ENCODE measurements at places on chromosomes 16 and 17.
A peak's percentile ranks its signal among the peaks of the same experiment; 100 is the strongest.

GRCh38 chr17:17884391-17885357 lies 47.9 kb upstream of the SREBF1 start:
- DNase-seq = no peak

DNA sequence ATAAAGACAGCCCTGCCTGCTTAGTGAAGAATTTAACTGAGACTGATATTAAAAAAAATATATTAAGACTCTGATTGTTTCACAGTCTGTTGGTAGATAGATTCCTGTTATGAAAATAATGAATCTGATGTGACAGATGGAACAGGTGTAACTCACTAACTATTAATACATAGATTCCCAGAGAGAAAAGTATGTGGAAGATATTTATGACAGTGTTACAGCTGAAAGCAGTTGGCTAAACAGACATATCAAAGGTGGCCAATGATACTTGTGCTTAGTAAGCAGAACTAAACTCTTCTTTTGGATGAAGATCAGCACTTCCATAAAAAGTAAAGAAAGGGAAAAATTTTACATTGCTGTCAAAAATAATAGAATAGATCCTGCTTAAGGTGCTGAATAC lies 598.2 kb upstream of the CA10 start:
- DNase-seq = no peak

GRCh38 chr16:50369133-50369804 lies 481 bp upstream of the BRD7 start:
- no peak for DNase-seq

- no peak for DNase-seq
Observed at GRCh38 chr17:9905078-9905415, at the start of gene RCVRN. Gene RCVRN (minus strand): TSS chr17:9905271. CDS start chr17:9905180, 91 bp downstream.

- DNase-seq = no peak
Observed at GRCh38 chr16:59238246-59238645, 504.1 kb upstream of the GOT2 start.

DNA sequence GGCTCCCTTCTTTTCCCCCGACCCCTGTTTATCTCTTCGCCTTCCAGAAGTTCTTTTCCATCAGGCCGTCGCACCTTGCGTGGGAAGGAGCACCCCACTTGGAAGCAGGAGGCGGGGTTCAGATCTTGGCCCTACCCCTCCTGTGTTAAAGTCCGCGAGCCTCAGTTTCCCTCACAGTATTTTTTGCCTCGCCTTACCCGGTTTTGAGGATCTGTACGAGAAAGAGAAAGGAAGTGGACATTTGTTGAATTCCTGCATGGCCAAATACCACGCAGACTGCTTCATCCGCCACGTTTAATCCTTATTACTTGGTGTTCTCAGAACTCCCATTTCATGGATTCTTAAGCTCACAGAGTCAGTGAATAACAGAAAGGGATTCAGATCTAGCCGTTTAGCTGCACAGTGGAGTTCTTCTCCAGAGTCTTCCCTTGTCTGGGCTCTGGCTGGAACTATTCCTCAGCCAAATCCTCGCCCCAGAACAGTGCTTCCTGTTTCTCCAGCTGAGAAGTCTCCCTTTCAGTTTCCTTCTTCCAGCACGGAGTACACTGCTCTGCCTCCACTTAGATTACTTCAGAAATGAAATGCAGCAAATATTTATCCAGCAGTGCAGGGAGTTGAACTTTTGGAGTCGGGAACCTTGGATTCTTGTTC lies 590 bp downstream of the TMEM219 start:
- peak; percentile 30 for DNase-seq

- peak; percentile 9 for DNase-seq
Observed at GRCh38 chr17:9350080-9350479, 225.5 kb downstream of the STX8 start.

DNA sequence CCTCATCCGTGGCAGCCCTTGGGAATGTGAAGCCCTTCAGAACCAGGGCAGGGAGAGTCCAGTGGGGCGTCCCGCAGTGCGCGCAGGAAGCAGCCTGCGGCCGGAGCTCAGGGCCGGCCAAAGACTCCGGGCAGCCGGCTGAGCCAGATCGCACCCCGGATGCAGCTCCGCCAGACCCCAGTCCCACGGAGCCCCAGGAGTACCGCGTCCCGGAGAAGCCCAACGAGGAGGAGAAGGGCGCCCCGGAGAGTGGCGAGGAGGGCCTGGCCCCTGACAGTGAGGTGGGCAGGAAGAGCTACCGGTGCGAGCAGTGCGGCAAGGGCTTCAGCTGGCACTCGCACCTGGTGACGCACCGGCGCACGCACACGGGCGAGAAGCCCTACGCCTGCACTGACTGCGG lies 6.9 kb downstream of the ZNF205 start:
- no peak for DNase-seq

GRCh38 chr17:61701334-61701733 lies 110.3 kb upstream of the NACA2 start:
- no peak for DNase-seq

DNA sequence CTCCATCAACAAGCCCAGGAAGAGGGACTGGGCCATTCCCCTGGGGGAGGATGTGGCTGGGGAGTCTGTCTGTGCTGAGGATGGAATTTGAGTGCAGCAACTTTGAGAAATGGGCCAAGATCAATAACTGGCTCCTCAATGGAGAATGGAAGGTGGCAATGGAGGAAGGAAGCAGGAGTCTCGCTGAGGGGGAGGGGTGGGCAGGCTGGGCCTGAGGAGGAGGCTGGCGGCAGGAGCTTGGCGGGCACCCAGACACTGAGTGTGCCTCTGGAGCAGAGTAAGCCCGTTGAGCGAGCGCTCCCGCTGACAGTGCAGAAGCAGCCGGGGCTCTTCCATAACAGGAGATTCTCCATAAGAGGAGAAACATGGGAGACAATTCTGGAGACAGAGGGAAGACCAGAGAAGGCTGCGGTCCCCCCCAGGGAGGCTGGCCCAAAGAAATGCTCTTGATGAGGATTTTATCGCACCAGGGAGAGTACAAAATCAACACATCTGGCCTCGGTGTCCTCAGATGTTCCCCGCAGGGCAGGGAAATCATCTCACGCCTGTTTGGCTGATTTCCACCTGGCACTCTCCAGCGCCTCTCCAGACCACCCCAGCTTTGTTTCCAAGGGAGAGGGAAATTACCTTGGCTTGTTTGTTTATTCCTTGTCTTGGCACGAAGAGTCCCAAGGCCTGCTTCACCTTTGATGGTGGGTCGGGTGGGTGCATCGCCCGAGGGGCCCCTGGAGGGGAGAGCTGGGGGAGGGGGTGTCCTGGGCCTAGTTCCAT lies 2.8 kb upstream of the MMP15 start:
- no peak for DNase-seq

DNA sequence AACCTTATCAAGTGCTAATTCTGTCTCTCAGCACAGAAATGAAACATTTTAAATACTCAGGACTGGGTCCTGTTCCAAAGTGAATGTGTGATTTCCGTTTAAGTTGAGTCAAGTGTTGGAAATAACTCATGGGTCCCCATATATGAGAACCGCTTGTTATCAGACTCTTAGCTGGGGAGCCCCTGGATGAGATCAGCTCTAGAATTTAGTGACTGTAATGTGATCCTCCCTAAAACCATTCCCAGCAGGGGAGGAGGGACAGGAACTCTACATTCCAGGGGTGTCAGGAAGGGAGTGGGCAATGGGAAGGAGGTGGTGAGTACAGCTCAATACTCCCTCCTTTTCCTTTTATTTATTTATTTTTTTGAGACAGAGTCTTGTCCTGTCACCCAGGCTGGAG lies 37.5 kb downstream of the OTOA start:
- DNase-seq = no peak

DNA sequence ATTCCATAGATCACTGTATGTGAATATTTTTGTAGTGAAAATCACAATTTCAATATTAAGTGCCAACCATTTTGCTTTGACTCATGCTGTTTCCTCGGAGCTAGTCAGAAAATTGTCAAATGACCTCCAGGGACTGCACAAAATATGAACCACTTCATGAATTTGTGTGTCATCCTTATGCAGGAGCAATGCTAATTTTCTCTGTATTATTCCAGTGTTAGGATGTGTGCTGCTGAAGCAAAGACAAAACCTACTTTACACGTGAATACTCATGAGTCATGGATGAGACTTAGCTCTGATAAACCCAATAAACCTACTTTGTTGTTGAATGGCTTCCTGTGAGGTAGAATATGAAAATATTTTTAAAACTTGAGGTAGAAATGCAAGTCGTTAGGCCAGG lies 65.2 kb downstream of the SHCBP1 start:
- peak; percentile 3 for DNase-seq

- DNase-seq = no peak
Observed at GRCh38 chr16:81686391-81687130, 92.5 kb upstream of the PLCG2 start.

DNA sequence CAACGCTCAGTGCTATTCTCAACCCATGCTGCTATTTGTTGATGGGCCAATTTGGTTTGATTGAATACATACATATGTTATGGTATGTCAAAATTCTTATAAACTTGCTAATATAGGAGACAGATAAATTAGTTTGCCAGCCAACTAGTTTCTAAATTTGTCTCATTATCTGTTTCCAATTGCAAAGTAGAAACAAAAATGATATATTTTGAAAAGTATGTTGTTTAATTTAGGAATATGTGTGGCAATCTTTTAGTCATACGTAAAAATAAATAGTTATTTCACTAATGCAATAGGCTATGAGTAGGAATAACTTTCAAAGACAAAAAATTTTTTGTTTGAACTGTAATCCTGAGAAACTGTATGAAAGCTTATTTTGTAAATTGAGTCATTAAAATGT lies 210.6 kb upstream of the KCNJ16 start:
- DNase-seq = no peak

- no peak for DNase-seq
Observed at GRCh38 chr17:77064598-77064997, 76.2 kb upstream of the SEC14L1 start.

DNA sequence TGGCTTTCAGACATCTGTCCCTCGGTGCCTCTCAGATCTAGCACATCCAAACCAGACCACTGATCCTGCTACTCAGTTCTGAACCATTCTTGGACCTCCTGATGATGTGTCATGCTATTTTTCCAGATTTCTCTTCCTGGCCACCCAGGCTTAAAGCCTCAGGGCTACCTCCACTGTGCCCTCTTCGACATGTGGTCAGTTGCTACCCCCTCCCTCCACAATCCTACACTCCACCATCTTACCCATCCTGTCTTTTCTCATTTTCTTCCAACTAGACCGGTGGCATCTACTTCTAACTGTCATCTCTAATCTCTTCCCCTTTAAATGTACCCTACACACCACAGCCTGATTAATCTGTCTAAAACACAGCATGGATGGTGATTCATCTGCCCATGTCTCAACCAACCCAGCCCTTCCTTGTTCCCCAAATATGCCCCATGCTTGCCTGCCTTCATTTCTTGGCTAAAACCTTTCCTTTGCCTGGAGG lies 478.6 kb downstream of the SLC39A11 start:
- DNase-seq = no peak

DNA sequence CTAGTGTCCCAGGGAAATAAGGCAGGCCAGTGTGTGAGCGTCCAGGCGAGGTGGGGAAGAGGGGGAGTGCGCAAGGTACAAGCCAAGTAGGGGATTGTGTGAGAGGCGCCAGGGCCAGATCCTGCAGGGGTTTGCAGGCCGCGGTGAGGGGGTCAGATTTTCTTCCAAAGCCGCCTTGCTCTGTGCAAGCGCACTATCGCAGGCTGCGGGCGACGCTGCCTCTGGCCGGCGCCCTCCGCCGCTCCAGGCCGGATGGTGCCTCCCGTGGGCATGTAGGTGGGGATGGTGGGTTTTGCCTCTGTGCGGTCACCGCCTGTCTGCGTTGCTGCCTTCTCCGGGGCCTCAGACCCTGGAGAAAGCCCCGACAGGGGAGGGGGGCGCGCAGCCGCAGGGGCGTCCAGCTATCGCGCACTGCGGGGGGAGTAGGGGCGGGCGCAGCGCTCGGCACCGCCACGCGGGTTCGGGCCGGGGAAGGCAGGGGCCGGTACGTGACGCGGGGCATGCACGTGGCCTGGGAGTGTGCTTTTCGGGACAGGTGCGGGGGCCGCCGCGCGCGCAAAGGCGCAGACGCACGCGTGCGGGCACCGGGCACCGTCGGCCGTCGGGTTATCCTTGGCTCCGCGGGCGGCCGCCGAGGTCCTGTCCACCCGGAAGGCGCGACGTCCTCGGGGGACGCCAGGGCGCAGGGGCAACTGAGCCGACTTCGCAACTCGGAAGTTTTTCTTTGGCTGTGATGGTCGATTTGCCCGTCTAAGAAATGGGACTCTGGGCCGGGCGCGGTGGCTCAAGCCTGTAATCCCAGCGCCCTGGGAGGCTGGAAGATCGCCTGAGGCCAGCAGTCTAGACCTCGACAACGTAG lies 1.1 kb upstream of the HAPSTR1 start:
- DNase-seq = no peak

GRCh38 chr16:84585886-84586285 lies 32.0 kb downstream of the COTL1 start:
- DNase-seq = no peak

DNA sequence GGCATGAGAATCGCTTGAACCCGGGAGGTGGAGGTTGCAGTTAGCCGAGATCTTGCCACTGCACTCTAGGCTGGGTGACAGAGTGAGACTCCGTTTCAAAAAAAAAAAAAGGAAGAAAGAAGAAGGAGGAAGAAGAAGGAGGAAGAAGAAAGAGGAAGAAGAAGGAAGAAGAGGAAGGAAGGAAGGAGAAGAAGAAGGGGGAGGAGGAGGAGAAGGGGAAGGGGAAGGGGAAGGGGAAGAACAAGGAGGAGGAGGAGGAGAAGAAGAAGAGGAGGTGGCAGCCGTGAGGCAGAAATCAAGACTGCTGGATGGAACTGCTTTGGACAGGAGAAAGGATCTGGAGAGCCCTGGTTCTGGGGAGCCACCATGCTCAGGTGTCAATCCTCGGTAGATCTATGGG lies 29.7 kb upstream of the PEMT start:
- no peak for DNase-seq

- no peak for DNase-seq
Observed at GRCh38 chr17:12463102-12463501, 202.6 kb upstream of the MYOCD start.

- no peak for DNase-seq
Observed at GRCh38 chr16:89005201-89006035, 28.4 kb upstream of the CBFA2T3 start.

DNA sequence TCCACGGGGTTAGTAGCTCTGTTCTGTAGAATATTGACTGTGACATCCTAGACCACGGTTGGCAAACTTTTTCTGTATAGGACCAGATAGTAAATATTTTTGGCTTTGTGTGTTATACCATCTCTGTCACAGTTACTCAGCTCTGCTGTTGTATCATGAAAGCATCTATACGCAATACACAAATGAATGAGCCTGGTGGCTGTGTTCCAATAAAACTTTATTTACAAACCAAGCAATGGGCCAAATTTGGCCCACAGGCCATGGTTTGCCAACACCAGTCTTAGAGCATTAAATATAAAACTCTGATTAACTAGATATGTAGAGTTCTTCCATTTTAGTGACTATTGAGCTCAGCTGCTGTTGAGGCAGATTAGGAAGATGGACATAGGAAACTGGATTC lies 132.7 kb downstream of the MAP2K6 start:
- no peak for DNase-seq

GRCh38 chr16:85600078-85600477 lies 13.0 kb upstream of the GSE1 start:
- no peak for DNase-seq

DNA sequence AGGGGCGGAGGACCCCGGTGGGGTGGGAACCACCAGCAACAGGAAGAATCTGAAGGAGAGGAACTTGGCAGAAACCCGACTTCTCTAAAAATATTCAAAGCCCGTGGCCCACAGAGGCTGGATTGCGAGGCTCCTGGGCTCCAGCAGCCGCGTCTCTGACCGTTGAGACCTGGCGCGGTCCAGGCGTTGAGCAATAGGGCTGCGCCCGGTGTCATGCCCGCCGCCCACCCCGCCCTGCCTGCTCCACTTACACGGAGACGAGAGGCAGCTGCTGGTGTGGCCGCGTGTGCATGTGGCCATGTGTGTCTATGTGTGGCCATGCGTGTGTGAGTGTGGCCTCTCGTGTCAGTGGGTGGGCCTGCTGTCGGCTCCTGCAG lies 83.6 kb downstream of the IRF8 start:
- DNase-seq = no peak
